ENCODE measurements at places on chromosomes 3 and 15.

DNA sequence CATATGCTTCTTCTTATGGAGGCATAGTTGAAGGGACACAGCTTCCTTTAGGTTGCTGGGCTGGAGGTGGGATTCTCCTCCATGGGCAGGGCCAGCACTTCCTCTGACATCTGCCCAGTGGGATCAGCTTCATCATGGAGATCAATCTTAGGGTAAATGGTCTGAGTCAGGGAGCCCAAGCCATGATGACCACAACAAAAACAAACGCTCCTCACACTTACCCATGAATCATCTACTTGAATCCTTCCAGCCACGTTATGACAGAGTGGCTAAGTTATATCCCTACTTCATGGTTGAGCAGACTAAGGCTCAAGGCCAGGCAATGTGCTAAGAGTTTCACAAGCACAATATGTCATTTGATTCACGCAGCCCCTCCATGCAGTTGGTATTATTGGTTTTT is 87.2 kb upstream of the NMNAT3 start:
- DNase-seq = no peak

- no peak for DNase-seq
Measured at GRCh38 chr3:160395297-160395696, 3.7 kb downstream of the IFT80 start.

GRCh38 chr3:39142067-39142466 is 11.3 kb downstream of the CSRNP1 start:
- peak; percentile 6 for DNase-seq

- no peak for DNase-seq
Measured at GRCh38 chr15:74053517-74053916, 28.8 kb downstream of the GOLGA6A start.

DNA sequence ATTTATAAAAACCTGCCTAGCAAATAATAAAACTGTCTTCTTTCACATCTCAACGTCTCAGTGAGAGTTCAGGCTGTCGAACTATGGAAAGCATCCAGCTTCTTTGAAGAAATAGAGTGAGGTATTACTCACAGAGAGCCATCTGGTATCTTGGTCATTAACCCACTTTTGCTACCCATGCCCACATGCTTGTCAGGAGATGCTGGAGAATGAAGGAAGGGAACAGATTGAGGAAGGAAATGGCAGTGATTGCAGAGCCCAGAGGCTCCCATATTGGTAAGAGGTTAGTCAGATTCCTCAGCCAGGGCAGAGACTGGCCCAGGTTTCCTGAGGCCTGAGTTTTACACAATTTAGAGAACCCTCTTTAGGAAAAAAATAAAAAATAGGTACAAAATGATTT is 119.1 kb downstream of the B3GALNT1 start:
- DNase-seq = no peak

DNA sequence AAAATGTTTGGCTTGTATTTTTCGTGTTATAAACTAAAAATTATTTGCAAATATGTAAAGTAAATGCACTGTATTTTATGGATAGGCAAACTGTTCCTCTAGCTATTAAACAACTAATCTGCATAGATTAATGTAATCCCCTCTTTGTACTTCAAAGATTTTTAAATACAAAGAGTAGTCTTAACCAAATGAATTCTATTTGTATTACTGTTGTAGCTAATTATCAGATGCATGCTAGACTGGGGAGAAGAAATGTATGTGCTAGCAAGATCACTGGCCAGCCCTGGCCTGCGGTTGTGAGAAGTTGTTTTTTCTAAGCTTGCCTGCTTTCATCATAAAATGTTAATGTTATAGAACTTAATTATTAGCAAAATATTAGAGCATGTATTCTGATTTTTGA is 92.6 kb downstream of the STT3B start:
- DNase-seq = no peak

DNA sequence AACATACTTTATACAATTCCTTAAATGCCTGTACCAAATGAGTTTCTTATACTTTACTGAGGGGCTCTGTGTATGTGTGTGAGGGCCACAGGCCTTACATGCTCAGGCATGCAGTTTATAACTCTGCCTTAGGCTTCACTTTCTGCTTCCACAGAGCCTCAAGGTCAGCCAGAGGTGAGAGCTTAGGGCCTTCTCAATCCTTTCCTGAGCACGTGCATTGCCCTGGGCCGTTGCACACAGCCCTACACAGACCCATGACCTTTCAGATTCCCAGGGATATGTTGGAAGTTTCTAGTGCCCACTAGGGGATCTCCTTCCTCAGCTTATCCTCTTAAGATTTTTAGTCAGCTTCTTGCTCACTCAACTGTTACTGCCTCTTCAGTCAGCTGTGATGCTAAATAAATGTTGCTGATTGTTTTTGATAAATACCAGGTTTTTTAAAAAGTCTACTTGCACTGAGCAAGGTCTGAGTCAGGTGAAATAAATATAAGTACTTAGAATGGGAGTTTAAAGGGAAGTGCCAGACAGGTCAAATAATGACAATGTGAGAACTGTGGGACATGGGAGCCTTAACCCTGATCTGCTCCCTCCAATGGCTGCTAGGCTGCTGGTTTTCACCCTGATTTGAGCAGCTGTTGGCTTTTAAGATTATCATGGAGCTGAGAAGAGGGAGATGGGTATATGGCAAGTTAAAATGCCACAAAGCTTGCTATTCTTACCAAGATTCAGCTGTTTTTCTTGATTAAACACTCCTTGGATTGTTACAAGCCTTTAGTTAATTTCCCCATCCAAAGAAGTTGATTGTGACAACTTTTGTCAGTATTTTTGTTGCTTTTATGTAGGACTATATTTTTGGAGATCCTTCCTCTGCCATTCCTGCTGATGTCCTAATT is 169.5 kb downstream of the PLD1 start:
- DNase-seq = no peak

DNA sequence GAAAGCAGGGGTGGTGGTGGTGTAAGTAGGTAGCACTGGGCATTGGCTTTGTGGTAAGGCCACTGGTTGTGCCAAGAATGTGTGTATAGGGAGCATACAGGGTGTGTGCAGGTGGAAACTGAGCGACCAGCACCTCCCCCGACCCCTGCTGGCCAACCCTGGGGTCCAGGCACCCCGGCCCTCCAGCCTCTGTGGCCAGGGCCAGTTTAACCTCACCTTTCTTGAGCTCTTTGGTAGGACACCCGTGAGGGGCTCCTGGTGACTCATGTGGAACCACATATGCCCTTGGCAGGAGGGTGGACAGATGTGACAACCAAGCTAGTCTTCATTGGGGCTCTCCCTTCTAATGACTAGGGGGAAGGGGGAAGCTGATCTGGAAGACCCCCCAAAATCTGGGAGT is 19.5 kb downstream of the SHF start:
- DNase-seq = no peak

DNA sequence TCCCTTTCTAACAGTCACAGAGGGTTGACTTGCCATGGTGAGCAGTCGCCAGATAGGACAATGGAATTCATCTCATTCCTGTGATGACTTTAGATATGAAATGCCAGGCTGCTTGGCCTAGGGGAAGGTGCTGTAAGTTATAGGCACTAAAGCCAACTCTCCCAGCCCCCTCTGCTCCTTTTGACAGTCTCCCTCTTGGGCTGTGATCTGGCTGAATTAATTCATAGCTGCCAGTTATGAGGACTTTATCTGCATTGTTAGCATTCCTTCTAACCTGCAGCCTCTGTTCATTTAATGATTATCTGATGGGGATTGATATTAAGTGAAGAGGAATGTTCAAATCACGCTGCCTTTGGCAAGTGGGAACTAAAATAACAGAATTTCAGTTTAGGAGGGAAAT is 427.1 kb upstream of the RASGRP1 start:
- DNase-seq = no peak

DNA sequence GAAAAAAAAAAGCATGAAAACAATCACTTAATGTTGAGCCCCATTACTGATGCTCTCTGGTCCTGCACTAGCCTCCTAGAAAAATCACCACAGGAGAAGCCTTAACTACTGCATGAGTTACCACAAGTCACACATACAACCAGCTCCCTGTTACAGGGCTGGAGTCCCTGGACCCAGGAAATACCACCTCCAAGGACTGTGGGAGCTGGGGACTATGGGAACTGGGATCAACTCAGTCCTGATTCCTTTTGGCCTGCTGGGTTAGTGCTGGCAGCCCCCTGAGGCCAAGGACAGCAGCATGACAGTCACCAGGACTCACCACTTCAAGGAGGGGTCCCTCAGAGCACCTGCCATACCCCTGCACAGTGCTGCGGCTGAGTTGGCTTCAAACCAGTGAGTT is 559 bp downstream of the NR1I2 start:
- no peak for DNase-seq

GRCh38 chr15:38130740-38131498 is 121.7 kb upstream of the SPRED1 start:
- DNase-seq = no peak

- no peak for DNase-seq
Measured at GRCh38 chr3:103006526-103007183, 571.8 kb downstream of the ZPLD1 start.

GRCh38 chr3:6516694-6517093 is 344.2 kb upstream of the GRM7 start:
- DNase-seq = no peak

DNA sequence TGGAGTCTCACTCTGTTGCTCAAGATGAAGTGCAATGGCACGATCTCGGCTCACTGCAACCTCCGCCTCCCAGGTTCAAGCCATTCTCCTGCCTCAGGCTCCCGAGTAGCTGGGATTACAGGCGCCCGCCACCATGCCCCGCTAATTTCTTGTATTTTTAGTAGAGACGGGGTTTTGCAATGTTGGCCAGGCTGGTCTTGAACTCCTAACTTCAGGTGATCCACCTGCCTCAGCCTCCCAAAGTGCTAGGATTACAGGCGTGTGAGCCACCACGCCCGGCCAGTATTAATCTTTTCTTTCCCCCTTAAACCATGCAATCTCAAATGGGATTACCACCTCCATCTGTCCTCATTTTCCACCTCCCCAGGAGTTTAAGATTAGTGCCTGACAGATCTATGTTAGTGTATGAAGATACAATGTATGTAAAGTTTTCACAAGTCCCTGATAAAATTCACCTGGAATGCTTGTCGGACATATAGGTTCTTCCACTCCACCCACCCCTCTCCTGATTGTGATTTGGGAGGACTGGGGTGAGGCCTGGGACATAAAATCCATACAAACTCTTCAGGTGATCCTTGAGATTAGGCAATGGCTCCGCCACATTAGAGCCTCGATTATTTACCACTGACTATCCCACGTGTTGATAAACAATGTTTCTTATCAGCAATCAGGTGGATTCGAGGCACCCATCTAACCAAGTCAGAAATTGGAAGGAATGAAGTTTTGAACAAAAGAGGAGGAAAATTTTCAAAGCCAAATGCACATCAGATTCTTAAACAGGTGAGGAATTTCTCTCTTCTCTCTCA is 1.2 kb downstream of the PARL start:
- no peak for DNase-seq

- no peak for DNase-seq
Measured at GRCh38 chr15:98668566-98669308, 20.4 kb downstream of the IGF1R start.

DNA sequence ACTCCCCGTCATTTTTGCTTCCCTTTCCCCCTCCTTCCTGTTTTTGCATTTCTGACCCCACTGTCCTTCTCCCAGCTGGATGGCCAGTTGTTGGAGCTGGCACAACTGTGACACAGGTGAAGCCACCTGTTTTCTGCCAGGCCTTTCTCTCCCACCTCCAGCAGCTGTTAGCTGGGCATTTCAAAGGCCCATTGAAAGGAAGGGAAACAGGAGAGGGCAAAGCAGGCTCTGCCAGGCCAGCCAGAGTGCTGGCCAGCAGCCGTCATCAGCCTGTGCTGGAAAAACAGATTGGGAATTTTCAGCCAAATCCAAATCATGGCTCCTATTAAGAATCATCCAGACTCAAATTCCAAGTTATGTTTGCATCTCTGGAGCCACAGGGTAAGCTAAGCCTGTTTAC is 155.2 kb upstream of the C2CD4B start:
- no peak for DNase-seq

DNA sequence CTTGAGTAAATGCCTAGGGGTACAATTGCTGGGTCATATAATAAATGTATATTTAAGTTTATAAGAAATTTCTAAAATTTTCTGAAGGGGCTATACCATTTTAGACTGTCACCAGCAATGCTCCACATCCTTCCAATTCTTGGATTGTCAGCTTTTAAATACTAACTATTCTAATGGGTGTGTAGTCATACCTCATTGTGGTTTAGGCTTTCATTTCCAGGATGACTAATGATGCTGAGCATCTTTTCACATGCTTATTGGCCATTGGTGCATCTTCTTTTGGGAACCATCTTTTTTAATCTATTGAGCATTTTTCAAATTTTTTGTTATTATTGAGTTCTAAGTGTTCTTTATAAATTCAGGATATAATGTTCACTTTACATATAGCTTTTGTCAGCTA is 52.5 kb upstream of the CORO2B start:
- no peak for DNase-seq

- DNase-seq = no peak
Measured at GRCh38 chr3:186807231-186807630, 949 bp upstream of the RFC4 start.

- no peak for DNase-seq
Measured at GRCh38 chr3:195895861-195896360, 12.4 kb downstream of the TNK2 start.

DNA sequence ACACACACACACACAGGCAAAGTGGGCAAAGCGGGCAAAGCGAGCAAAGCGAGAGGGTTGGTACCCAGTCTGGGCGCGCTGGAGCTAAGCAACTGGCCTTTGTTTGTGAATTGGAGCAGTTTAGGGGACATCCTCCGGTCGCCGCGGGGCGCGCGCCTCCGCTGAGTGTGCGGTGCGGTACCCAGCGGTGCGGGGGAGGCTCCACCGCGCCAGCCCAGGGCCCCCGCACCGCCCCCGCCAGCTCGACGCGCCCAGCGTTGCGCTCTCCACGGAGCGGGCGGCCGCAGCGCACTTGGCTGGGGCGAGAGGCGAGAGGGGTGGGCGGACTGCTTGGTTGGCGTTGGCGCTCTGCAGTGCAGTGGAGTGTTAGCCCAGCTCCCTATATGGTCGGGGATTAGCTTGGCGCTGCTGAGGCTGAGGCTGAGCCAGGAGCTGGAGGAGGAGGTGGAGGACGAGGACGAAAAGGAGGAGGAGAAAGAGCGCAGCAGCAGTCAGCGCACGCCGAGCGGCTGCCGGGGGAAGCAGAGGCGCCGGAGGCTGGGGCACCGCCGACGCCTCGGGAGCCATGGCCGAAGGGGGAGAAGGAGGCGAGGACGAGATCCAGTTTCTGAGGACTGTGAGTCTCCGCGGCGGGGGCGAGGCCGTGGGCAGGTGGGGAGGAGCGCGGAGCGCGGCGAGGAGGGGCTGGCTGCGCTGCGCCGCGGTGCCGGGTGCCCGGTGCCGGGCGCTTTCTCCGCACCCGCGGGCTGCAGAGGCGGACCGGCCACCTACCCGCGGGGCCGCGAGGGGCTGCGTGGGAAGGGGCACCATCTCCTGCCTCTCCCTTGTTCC is at the start of gene RYR3:
TSS of gene RYR3 (plus strand) at position 487 of the 831 bp plus-strand sequence. CDS start at position 566, 79 bp downstream.
- no peak for DNase-seq

All from NCI-H1092 treated with DMSO at 0.1 percent for 48 hours (cell line).